ENCODE measurements at places on chromosomes 7 and 10.

- no peak for DNase-seq
Measured at GRCh38 chr10:97812696-97813095, 36.9 kb upstream of the GOLGA7B start.

- DNase-seq: no peak
Measured at GRCh38 chr10:31700181-31700611, 228.4 kb downstream of the ARHGAP12 start.

DNA sequence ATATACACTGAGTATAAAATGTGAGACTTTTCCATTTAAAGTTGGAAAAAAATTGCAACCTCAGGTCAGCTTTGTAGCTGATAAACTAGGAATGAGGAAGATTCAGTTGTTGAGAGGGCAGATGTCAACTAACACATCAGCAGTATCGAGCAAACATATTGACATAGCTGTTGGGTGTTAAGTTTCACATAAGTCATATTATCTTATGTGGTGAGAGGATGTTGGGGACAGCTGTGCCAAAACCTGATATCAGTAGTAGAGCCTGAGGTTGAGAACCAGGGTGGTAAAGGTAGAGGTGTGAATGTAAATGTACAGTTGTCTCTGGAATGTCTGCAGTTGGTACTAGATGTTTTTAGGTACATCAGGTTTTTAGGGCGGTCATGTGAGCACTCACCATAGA, 5.0 kb downstream of the ZRANB1 start:
- no peak for DNase-seq

DNA sequence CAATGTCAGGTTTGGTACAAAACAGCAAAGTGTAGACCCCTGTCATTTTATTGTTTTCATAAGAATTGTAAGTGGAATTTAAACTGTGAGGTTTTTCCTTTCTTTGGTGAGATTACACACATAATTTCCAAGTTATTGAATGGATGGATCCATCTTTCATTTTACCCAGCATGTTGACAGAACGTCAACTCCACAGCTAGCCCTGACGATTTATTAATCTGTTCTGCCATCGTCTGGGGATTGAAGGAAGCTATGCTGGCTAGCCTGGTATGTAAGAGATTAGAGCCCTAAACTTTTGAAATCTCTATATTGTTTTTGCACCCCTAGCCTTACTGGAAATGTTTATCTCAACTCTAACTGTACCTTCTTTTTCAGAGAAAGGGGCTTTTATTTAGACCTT, 8.6 kb downstream of the WNT16 start:
- DNase-seq: no peak

DNA sequence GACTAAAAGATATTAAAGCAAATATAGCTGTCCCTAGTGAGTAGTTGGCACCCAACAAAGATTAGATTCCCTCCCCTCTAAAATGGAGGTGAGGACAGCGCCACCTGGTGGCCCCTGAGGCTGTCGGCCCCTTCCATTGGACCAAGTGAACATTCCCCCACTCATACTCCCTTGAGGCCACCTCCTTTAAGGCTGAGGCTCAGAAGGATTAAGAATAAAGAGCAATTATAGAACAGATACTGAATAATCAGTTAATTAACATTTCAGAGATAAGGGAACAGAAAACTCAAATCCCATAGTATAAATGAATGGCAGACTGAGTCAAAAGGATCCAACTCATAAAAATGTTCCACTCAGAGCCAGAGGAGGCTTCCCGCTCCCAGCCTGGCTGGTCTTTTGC, 130.4 kb upstream of the GHITM start:
- DNase-seq: peak; percentile 36

- DNase-seq: no peak
Measured at GRCh38 chr7:158096582-158096981, 491.0 kb downstream of the PTPRN2 start.

GRCh38 chr10:112821038-112821437, 129.0 kb upstream of the TCF7L2 start:
- DNase-seq: no peak

- DNase-seq: no peak
Measured at GRCh38 chr7:71697400-71697799, 565.5 kb downstream of the GALNT17 start.

DNA sequence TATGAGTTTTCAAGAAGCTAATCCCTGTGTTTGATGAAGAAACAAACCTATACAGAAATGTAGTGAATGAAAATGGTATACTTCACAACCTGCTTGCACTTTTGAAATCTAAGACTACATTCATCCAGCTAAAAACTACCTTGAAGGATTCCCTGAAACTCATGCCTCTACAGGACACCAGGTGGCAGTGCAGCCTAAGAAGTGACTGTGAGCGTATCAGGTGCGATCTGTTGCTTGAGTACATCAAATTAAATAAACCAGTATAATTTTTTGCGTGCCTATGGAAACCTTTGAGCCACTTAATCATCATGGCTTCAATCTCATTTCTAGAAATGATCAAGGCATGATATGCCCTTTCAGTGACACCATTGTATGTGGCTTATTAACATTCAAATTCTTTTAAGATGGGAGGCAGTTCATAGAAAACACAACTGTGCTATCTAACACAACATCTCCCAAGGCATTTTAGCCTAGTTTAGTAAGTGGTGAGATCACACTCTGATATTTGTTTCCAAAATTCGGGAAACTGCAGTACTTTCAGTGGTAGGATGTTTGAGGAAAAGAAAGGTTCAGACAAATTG, 57.4 kb downstream of the PPP1R17 start:
- peak; percentile 7 for DNase-seq

GRCh38 chr7:141974831-141975230, 1.3 kb upstream of the TAS2R38 start:
- no peak for DNase-seq

GRCh38 chr10:5376450-5376849, 11.7 kb downstream of the UCN3 start:
- no peak for DNase-seq

- DNase-seq: no peak
Measured at GRCh38 chr7:45650404-45651394, 76.5 kb downstream of the ADCY1 start.

DNA sequence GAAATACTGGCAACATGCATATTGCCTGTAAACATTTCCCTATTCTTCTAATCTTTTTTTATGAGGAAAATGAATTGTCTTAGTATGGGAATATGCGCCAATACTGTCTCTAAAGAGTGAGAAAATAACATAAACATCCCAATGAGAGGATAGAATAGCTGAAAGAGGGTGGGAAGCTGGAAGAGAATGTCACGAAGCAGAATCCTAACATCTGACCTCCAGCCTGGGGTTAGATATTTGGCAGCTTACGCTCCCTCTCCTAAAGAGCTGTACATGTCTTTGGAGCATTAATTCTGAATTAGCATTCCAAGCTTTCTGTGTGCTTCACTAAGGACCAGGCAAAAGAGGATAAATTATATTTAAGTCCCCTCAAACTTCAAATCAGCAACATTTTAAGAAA, 31.6 kb upstream of the SLC16A12 start:
- DNase-seq: no peak

GRCh38 chr10:110461530-110461929, 36.2 kb upstream of the DUSP5 start:
- DNase-seq: no peak
